ENCODE measurements at places on chromosomes 3 and 15.

DNA sequence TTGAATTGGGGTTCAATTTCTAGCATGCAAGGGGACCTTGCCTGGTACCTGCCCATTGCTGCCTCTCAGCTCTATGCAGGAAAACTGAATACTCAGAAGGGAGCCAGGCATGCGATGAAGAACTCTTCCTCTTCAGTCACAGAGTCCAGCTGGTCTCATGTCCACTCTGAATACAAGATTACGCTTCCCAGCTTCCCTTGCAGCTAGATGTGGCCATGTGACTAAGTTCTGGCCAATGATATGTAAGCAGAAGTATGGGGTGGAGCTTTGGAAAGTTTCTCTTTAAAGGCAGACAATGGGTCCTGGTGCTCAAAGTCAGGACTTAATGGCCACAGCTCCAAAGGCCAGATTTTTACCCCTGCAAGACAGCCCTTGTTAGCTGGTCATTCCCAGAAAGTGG lies 9.0 kb downstream of the WNT7A start:
- DNase-seq: no peak

DNA sequence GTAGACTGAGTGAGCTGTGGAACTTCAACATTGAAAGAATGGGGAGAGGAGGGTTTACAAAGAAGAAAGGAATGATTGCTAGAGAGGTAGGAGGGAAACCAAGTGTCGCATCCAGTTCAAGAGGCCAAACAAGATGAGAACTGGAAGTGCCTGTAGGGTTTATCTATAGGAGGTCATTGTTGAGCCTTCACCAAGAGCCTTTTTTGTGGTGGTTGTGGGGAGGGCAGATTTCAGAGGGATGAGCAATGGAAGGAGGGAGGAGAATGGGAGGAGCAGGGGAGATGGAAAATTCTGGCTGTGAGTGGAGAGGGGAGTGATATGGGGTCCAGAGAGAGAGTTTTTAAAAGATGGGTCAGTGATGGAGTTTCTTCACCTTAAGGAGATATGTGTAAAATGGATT lies 8.5 kb downstream of the PDIA5 start:
- DNase-seq: peak; percentile 54

- peak; percentile 94 for DNase-seq
Measured at GRCh38 chr15:33242165-33242564, 47.7 kb upstream of the FMN1 start.

- DNase-seq: peak; percentile 15
Measured at GRCh38 chr3:45552794-45553371, 41.7 kb upstream of the LIMD1 start.

DNA sequence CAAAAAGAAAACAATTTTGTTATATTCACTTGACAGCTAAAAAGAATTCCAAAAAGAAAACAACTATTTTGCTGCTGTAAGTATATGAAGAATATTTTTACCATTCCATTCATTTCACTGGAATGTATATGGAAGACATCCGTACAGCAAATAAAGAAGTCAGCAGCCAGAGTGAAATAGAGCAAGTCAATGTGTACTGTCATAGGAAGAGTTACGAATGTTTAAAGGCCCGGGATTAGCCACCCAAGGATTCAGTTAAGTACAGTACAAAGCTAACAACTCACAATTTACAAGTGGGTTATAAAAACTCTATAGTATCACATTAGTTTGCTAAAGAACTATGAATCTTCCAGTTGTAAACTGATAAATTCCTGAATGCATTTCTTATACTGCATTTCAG lies 14.4 kb upstream of the XXYLT1 start:
- DNase-seq: no peak

DNA sequence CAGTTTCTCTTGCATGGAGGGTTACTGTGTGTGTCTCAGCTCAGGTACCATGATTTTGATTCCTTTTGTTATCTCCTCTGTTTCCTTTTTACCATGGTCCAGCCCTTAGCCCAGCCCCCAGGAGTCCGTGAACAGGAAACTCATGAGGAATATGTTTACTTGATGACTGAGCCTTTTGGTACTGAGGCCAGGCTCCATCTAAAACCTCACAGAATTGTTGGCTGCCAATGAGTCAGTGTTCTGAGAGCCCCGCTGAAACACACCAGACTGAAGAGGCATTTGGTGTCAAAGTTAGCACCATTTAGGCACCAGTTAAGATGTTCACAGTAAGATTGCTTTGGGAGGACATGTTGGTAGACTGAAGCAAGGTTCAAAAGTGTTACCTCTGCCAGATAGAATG lies 80.9 kb downstream of the DGKG start:
- peak; percentile 91 for DNase-seq

DNA sequence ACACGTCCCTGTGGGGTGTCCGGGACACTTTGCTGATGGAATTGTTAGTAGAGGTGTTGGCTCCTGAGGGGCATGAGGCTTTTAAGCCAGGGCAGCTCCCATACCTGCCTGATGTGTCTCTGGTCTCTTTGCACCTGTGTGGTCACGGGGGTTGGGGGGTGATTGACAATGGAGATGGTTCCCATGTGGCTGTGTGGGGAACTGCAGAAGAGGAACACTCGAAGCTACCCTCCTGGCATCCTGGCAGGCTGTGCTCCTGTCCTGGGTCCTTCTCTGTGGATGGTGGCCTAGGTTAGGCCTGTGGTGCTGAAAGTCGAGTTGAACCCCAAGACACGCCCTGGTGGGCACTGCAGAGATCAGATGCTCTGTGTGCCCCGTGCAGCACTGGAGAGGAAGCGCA lies 73.4 kb downstream of the HMCES start:
- DNase-seq: peak; percentile 15

- DNase-seq: peak; percentile 79
Measured at GRCh38 chr15:75647370-75648155, at the start of gene SNX33. Gene SNX33 (plus strand): TSS chr15:75647912. CDS start chr15:75649103, 1,191 bp downstream.

DNA sequence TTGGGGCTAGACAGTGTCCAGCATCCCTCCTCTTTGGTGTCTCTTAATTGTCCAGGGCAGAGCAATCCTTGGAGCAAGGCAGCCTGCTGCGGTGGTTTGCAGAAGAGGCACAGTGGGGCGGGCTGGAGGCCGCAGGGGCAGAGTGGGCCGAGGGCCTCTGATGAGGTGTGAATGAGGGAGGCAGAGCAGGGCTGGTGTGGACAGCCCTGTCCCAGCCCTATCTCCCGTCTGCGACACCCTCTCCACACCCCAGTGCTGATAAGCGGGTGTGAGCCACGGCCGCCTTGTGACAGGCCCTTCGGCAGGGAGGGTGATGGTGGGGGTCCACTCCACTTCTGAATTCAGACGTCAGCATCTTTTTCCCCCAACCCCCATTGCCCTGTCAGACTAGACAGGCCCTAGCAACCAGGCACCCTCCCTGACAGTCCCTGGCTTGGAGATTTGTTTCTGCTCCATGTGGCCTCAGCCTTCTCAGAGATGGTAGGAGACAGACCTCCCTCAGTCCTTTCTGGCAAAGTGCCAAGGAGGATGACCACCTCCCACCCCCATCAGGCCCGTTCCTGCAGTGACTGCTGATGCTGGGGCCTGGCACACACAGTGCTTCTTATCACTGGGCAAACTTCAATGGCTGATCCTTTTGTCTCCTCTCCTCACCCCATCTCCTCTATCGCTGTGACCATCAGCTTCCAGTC lies 37.3 kb downstream of the EXOG start:
- DNase-seq: no peak

- peak; percentile 82 for DNase-seq
Measured at GRCh38 chr3:30597131-30597768, 9.2 kb upstream of the TGFBR2 start.

- no peak for DNase-seq
Measured at GRCh38 chr15:68201879-68202261, 3.3 kb downstream of the CALML4 start.

- no peak for DNase-seq
Measured at GRCh38 chr3:99731499-99731898, 86.2 kb upstream of the CMSS1 start.

- peak; percentile 87 for DNase-seq
Measured at GRCh38 chr3:180250172-180250571, 213.4 kb upstream of the PEX5L start.

DNA sequence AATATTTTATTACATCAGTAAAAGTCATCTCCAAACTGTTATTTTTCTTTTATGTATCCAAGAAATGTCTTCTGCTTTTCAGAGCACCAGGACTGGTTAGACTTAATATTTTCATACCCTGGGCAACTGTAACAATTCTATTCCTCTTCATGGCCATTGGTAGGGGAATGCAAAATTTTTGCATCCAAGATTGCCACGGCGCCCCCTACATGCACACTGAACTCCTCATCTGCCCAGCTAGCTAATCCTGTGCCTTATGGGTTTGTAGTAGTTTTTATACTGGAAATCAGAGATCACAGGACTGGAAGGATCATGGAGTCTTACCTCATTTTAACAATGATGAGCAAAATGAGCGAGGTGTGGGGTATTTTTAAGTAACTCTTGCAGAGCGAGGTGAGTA lies 74.2 kb downstream of the CRTC3 start:
- DNase-seq: peak; percentile 31

DNA sequence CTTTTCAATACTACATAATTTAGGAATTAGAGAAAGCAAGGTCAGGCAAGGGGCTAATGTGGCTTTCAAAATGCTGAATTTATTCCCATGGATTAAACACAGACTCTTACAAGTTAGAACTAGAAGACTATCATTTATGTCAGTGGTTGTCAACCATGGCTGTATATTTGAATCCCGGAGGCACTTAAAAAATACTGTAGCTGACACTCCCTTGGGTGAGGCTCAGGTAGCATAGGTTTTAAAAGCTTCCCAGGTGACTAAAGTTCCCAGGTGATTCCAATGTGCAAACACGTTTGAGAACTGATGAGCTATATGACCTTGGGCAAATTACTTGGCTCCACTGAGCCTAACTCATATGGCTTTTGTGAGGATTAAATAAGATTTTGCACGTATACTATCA lies 29.6 kb downstream of the AAGAB start:
- DNase-seq: no peak

GRCh38 chr3:53081318-53081717 lies 35.4 kb upstream of the SFMBT1 start:
- DNase-seq: no peak

DNA sequence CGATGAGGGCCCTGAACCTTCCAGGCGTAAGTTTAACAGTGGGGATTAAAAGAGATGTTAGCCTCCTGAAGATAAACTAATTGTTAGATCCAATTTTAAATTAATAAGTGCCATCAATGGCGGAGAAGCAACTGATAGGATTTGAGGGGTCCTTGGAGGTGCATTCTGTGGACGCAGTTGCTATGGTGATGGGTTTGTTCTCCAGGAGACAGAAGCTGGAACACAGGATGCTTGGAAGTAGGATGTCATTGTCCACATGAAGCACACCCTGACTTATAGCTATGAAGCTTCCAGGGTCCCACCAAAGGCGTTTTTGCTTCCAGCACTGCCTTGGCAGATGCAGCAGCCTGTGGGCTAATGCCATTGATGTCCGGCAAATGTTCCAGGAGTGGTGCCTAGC lies 331.0 kb upstream of the IL12A start:
- no peak for DNase-seq

DNA sequence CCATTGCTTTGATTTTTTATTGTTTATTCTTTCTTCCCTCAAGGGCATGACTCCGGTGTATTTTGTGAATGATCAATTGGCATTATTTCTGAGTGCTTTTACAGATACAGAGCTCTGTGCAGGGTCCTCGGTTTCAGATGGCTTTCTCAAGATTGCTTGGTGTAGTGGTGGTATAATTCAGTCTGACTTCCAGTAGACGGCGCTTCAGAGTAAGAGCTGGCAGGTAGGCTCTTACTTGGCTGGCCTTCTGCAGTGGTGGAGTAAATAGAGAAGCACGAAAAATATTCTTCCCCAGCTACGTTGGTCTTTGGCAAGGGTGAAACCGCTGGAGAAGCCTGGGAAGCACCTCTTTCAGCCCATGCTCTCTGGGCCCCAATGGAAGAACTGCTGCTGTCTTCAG lies 723.0 kb upstream of the BCHE start:
- no peak for DNase-seq

DNA sequence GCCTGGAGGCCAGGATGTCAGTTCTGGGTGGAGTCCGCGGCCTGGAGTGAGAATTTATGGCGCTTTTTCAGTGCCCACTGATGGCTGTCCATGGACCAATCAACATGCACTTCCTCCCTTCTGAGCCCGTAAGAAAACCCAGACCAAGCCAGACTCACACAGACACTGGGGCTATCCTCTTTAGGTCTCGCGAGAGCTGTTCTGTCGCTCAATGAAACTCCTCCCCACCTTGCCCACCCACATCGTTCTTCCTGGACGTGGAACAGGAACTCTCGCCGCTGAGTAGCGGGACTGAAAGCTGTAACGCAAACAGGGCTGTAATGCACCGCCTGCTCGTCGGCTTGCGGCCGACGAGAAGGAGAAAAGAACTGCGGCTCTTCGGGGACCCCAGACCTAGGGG lies 833.0 kb upstream of the CADM2 start:
- no peak for DNase-seq

GRCh38 chr3:113193719-113194118 lies 17.6 kb upstream of the BOC start:
- no peak for DNase-seq

DNA sequence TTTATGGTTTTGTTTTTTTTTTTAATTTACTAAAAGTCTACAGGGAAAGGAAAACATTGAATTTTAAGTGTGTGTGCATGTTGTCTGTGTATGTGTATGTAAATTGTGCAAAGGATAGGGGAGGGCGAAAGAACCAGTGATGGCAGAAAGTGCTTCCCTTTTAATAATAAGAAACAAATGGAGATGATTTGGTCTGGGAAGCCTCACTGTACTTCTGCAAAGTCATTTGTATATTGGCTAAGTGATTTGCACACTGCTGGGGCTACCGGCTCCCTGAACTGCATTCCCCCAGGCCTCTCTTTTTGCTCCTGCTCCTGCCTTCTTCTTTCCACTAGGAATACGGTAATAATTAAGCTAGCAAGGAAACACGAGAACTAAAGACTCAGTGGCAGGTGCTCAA lies 101.2 kb downstream of the CD47 start:
- DNase-seq: no peak

- DNase-seq: no peak
Measured at GRCh38 chr3:133884054-133884886, 11.4 kb downstream of the RAB6B start.

- no peak for DNase-seq
Measured at GRCh38 chr3:12532182-12532581, 13.1 kb downstream of the MKRN2OS start.

DNA sequence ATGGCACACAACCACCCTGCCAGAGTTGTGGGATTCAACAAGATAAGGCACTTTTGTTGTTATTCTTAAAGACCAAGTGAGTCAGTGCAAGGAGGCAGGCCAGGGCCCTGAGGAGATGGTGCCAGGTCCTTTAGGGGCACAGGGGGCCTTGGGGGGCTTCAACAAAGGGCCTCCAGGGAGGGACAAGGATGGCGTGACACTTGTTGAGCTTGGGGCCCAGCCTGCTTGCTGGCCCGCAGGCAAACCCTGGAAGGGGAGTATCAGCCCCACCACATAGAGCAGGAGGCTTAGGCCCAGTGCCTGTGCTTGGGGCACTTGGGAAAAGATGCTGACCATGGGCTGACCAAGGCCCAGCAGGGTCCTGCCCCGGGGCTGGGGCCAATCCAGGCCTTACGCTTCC lies 5.5 kb downstream of the IQSEC1 start:
- DNase-seq: no peak

DNA sequence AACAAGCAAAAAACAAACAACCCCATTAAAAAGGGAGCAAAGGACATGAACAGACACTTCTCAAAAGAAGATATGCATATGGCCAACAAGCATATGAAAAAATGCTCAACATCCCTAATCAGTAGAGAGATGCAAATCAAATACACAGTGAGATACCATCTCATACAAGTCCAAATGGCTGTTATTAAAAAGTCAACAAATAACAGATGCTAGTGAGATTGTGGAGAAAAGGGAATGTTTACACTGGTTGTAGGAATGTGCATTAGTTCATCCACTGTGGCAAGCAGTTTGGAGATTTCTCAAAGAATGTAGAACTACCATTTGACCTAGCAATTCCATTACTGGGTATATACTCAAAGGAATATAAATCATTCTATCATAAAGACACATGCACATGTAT lies 44.5 kb downstream of the RIOX2 start:
- DNase-seq: no peak

Measured in ELR (cell line).